ENCODE measurements at places on chromosomes 3 and 15.

GRCh38 chr3:119170821-119171220 lies 2.6 kb upstream of the UPK1B start:
- no peak for DNase-seq

GRCh38 chr3:32367442-32367841 lies 24.2 kb upstream of the CMTM7 start:
- DNase-seq = no peak

DNA sequence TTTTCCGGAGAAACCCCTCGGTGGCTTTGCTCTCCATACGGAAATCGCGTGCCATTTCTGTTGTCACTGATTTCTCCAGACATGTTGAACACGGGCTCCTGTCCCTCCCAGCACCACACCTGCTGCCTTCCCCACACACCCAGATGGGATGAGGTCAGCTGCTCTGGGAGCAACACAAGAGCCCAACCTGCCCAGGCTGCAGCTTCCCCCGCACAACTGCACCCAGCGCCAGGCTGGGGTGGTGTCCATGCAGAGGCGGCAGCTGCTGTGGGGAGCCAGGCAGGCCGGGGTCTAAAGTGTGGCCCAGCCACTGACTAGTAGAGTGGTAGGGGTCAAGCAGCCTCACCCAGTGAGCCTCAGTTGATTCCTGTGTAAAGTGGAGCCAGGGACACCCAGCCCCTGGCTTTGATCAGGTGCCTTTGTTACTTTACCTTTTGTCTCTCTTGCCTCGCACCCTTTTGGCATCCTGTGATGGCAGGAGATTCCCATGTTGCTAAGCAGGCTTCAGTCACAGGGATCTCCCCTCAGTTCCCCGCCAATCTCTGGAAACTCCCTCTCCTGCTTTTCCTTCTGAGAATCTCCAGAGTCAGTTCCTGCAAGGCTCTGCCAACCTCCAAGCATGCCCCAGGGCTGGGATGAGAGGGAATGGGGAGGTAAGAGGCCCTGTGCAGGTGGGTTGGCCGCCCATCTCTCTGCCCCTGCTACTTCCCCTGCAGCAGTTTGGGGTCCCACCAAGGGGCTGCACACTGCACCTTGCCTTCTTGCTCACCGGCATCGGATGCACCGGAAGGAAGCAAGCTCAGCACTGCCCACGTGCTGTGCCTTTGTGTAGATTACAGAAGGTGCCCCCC lies 91.8 kb upstream of the ALDH1A3 start:
- no peak for DNase-seq

DNA sequence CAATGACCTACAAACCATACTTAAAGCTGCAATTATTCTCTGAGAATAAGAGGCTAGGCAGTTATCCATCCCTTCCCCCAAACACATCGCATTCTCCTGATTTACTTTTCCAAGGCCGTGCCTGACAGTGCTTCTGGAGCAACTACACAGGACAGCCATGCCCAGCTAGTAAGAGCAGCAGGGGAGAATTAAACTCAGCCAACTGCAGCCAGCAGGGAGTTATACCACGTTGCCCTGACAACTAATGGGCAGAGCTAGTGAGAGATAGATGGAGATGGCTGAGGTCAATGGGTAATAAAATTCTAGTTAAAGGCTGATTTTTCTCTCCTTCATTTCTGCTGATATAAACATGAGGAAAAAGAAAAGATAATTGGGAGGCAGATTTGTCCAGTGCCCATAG lies 193.8 kb upstream of the PPP2R3A start:
- DNase-seq = no peak

DNA sequence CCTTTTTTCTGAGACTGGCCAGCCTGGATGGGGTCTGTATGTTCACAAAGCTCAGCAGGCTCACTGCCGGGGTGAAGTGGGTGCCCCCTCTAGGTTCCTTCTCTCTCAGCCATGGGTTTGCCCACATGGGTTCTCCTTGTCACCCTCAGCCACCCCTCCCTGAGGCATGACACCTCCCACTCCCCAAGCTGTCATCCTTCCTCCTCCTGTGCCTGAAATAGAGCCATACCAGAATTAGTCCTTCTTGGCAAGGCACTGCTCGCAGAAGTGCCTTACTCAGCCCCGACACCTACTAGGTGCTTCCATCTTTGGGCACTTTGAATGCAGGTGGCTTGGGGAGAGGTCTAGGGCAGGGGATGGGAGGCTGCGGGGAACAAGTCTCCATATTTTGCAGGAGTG lies 62.9 kb upstream of the SEC13 start:
- no peak for DNase-seq

DNA sequence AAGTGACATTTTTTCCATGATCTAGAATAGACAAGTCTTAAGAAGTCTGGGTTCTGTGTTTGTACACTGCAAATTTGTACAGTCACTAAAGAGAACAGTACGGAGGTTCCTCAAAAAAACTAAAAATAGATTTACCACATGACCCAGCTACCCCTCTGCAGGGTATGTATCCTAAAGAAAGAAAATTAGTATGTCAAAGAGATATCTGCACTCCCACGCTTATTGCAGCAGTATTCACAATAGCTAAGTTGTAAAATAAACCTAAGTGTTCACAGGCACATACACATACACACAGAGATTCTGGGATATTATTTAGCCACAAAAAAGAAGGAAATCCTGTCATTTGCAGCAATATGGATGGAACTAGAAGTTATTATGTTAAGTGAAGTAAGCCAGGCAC lies 120.4 kb downstream of the ZIC1 start:
- DNase-seq = no peak

DNA sequence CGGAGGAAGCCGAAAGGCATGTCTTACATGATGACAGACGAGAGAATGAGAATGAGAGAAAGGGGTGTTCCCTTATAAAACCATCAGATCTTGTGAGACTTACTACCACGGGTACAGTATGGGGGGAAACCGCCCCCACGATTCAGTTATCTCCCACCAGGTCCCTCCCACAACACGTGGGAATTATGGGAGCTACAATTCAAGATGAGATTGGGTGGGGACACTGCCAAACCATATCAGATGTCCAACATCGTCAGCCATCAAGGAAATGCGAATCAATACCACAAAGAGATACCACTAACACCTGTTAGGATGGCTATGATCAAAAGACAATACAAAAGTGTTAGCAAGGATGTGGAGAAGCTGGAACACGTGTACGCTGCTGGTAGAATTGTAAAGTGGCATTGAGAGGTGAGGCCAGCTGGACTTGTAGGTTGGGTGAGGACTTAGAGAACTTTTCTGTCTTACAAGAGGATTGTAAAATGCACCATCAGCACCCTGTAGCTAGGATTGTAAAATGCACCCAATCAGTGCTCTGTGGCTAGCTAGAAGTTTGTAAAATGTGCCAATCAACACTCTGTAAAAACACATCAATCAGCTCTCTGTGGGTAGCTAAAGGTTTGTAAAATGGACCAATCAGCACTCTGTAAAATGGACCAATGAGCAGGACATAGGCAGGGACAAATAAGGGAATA lies 37.5 kb downstream of the VGLL4 start:
- DNase-seq = no peak

- DNase-seq = no peak
Observed at GRCh38 chr3:120670576-120670975, 11.5 kb downstream of the HGD start.

- DNase-seq = no peak
Observed at GRCh38 chr15:84962955-84963354, 18.7 kb upstream of the PDE8A start.

- DNase-seq = no peak
Observed at GRCh38 chr3:181417748-181418147, 294.0 kb upstream of the SOX2 start.

DNA sequence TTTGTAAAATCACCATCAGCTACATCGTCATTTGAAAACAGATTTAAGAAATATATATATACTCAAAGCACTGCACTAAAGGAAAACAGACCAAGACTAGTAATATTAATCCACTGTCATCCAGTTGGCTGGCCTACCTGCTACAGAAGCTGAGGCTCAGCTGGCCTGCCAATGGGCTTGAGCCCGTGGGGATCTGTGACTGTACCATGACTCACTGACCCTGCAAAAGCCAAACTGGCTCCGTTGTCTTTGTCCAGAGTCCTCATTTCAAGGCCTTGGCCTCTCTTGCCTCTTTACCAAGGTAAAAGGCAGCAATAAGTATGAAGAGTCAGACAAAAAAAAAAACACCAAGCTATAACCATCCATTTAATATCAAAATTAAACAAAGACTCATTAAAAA lies 463.5 kb upstream of the RASGRP1 start:
- no peak for DNase-seq

DNA sequence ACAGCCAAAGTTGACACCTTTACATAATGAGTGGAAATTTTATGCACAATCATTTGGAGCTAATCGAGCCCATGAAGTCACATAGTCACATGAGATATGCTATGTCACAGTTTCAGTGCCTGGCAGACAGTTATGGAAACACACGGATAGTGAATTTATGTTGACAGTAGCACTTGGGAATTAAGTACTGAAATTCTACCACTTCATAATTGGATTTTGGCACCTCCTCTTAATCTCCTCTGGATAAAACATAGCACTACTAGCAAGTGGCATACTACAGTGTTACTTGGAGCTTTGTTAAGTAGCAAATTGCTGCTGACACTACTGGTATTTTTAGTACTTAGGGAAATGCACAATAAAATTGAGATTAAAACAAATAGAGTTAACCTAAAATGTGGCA lies 1679.4 kb downstream of the OTOL1 start:
- no peak for DNase-seq

Data from activated T-cell treated with anti-CD3 and anti-CD28 coated beads, Interleukin-2, amount 50 U/mL, for 48 hours (primary cell).